ENCODE measurements at places on chromosomes 7 and 10. TPM values are rescaled to one million over a fixed set of nuclear protein-coding genes. Genes with fewer than 3 reads are reported as not detected.

The HOXA5 gene
- 7.5 TPM for total RNA-seq

The GARIN1A gene
- total RNA-seq = 0.03 TPM

The CEP55 gene
- total RNA-seq = 76.0 TPM

GRCh38 chr7:28688651-28689050 is 269.5 kb downstream of the TRIL start:
- DNase-seq = no peak

GRCh38 chr10:126166797-126167196 is 221.5 kb downstream of the ADAM12 start:
- DNase-seq = no peak

- no peak for DNase-seq
Measured at GRCh38 chr7:45157286-45157652, 322 bp upstream of the RAMP3 start.

DNA sequence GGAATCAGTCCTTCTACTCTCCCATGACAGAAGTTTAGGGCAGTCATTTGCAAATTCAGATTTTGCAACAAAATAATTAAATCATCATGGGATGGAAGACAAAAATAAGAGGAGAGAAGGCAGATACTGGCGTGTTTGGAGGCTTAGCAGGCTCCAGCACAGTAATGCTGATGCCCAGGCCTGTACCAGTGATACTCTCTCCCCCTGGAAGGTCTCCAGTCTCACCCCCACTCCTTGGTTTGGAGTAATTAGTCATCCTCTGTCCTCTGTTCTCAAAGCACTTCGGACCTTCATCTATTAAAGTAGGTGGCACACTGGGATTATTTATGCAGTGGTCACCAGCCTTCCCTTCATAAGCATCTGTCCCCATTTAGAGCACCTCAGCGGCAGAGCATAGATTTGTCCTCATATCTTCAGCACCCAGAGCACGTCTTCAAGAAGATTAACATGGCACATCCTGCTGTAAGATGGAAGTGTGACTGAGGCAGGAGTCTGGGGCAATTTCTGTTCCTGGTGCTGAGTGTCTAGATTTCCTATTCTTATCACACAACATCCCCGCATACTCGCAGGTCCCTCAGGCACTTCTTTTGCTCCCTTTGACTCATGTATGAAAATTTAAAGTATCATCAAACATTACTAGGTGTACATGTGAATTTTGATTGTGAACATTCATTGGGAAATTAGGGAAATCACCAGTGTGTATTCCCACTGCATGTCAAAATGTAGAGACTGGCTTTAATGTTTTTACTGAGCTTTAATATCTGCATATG is 31.3 kb upstream of the TRIL start:
- DNase-seq = no peak

DNA sequence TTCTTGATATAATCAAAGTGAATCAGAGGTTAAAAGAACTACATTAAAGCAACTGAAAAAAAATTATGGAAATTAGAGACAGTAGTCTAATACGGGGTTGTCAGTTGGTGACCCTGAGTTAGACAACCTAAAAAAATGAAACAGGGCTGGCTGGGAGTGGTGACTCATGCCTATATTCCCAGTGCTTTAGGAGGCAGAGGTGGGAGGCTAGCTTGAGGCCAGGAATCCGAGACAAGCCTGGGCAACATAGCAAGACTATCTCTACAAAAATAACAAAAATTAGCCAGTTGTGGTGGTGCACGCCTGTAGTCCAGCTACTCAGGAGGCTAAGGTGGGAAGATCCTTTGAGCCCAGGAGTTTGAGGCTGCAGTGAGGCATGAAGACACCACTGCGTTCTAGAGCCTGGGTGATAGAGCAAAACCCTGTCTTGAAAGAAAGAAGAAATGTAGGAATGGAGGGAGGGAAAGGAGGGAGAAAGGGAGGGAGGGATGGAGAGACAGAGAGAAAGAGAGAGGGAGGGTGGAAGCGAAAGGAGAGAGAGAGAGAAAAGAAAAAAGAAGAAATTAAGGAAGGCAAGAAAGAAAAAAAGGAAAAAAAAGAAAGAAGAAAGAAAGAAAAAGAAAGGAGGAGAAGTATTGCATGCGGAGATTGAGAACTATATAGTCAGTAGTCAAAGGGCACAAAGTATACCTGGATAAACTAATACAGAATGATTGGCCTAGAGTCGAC is 166.1 kb downstream of the TPST1 start:
- DNase-seq = no peak

DNA sequence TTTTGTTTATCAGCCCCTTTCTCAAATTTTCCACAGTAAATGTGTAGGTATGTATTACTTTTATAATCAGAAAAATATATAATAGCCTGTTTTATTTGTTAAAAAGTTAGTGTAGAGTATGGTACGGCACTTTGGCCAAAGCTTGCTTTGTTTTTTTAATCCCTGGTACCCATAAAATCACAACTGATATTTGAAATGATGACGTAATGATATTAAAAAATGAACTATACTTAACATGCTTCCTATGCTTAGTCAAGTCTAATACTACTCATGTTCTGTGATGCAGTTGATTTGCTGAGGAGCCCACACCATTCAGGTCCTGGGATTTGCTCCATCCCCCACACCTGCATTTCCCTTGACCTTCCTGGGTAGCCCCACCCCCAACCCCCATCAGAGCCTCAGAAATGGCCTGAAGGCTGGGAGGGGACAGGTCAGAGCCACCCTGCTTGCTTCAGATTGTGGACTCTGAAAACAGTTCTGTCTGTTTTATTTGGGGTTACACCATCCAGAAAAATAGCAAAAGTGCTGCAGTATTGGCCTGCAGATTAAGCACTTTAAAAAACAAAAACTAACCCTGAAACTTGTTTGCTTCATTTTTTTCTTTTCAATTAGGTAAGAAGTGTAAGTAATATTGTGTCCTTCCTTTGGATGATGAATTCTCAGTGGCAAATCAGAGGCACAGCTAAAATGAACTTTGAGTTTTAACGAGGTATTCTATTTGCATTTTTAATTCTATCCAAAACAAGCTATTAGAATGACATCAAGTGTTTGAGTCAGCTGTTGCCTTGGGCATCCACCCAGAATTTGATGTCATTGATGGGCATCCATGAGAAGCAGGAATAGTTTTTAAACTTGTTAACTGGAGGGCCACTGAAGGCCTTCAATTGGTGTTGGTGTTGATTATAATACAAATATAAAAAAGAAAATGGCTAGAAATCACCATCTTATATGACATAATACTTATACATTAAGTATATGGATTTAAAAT is 23.3 kb downstream of the PLCE1 start:
- no peak for DNase-seq

DNA sequence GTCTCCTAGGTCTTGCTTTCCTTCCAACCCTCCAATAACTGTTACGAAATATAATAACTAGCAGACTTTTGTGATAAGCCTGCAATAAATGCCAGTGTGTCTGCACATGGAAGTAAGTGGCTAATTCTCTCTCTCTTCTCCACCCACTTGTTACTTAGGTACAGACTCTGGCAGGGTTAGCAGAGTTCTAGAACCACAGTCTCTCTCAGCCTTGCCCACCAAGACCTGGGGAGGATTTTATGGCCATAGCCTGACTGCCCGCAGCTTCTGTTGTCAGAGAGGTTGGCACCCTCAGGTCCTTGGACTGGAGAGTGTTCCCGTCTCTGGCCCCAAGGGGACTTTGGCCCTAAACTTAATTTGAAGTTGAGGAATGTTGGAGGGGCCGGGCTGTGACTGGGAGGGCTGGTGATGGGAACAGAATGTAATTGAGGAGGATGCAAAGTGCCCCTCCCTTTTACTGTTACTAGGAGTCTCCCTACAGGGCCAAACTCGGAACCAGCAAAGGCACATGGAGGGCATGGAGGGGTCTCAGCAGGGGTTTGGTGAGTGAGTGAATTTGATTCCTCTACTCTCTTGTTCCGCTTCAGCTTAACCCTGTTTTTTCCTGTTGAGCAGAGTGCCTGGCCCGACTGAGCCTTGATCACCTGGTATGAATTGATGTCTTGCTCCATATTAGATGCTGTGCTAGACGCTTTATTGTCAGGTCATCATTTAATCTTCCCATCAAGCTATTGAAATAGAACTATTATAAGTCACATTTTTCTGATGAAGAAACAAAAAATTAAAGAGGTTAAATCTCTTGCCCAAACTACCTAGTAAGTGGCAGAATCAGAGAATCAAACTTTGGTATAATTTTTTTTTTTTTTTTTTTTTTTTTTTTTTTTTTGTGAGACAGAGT is 37.0 kb upstream of the LCOR start:
- DNase-seq = no peak

GRCh38 chr7:22435105-22435504 is 64.9 kb downstream of the STEAP1B start:
- no peak for DNase-seq

Data from NCI-H460 (cell line).